ENCODE measurements at places on chromosomes 2 and 18.

DNA sequence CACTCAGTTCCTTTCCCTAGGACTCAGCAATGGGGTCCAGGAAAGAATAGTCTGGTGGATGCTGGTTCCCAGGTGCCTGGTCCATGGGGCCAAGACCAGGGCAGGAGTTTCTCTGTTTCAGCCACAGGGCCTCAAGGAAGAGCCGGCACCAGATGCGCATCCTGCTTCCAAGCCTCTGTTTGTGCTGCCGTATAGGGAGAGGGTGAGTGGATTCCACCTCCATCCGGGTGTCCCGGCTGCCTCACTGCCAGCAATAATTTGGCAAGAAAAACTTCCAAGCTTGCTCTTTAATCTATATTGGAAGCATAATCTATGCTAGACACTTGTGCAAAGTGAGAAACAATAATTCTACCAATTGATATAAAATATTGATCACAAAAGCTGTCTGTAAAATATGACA is 261.2 kb upstream of the HS6ST1 start:
- DNase-seq = no peak

- DNase-seq = no peak
These were observed 117.9 kb upstream of the PPP1CB start for GRCh38 chr2:28633746-28634145.

- DNase-seq = no peak
These were observed 198.2 kb downstream of the CD8B2 start for GRCh38 chr2:106685180-106685897.

- DNase-seq = no peak
These were observed 66.1 kb downstream of the MARCO start for GRCh38 chr2:119008108-119008507.

DNA sequence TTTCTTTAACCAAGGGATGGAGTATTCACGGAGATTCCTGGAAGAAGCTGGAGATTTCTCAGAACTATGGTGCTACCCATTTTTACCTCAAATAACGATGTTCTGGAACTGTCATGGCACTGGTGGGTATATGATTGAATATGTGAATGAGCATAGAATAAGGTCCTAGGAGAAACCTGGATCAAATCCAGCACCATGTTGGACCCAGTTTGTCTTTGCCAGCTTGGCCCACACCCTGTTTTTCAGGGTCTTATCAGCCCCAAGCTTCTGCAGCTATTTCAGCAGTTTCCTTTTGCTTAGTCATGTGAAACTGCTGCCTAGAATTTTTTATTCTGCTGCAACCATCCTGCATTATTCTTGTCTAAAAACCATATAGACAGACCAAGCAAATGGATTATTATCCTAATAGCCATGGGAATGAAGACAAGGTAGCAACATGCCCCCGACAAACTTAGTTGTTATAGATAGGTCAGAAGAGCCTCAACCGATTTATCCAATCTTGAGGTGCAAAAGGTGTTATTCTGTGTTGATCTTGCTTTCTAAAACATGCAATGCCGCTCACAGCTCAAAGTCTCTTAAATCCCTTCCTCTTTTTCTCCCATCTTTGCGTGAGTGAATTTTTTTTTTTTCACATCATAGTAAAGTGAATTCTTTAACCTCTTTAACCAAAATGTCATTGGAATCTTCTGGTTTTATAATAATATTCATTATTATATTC is 133.6 kb downstream of the PRPF40A start:
- no peak for DNase-seq

DNA sequence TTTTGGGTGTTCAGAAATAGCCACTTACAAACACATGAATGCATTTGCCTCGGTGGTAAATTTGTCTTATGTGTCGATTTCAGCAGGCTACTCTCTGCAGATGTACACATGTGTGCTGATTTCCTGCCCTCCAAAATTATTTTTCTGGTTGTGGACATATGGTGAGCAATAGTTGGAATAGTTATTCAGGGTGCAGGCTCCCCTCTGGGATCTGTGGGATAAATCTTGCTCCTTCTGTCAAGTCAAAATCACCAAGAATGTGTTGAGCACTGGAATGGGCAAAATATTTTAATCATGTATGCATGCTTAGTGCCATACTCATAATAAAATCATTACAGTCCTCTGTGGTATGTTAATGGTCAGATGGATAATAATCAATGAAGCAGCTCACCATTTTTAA is 684.5 kb downstream of the BCL11A start:
- no peak for DNase-seq

GRCh38 chr18:8766559-8767293 is 61.4 kb downstream of the MTCL1 start:
- DNase-seq = no peak

DNA sequence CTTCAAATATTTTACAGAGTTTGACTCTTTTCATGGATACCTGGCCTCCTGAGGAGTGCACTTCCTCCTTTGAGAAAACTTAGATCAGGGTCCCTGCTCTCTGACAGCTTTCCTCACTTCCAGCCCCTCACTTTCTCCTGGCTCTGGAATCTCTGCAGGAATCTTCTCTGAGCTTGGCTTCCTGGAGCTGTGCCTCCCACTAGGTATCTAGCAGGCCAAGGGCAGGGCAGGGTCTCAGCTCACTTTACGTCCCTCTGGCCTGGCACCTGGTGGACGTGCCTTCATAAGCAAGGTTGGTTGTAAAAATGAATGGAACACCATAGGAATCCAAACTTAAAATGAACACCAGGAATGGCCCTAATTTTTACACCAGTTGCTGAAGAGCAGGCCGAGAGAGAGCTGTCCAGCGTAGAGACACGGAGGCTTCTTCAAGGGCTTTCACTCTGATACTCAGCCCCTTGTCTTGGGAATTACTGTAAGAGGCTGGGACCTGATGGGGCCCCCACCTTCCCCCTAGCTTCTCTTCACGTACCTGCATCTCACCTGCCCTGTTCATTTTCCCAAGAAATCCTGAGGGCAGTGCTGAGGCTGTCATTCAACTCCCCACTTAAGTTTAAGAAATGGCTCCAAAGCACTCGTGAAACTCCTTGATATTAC is 426.9 kb upstream of the ID2 start:
- DNase-seq = no peak

DNA sequence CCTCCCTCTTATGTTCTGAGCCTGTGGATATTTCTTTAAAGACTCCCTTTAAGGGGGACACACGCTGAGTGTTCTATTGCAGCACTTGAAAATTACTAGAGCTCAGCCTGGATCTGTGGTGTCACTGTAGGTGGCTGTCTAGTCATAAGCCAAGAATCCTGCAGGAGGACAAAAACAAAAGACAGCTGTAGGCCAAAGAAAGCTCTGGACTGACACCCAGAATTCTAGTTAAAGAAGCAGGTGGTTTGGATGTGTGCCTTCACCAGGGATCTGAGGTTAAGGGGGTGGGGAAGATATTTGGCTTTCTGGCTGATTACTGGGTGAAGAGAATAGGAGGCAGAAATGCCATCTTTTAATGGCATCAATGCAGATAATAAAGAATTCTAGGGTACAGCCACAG is 842.5 kb upstream of the NXPH2 start:
- no peak for DNase-seq

DNA sequence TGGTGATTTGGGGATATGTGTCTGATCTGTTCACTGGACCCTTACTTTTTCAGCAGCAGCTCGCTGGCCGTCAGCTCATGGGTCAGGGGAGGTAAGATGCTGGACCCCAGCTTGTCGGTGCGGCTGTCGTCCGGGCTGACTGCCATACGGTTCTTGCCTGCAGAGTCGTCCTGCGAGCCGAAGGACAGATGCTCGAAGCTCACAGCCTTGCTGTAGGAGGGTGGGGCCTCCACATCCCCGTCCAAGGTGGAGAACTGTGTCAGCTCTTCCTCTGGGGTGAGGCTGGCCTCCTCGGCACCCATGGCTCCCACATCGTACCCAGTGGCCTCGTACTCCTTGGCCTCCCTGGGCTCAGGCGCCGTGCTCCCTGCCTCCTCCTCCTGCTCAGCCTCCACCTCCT is 179.5 kb downstream of the NAPG start:
- DNase-seq = no peak

GRCh38 chr2:18074476-18074875 is 196.0 kb downstream of the KCNS3 start:
- no peak for DNase-seq

GRCh38 chr2:188524519-188525113 is 232.9 kb downstream of the GULP1 start:
- DNase-seq = peak; percentile 1

- no peak for DNase-seq
These were observed 209.5 kb downstream of the PIK3C3 start for GRCh38 chr18:42164556-42164955.

- no peak for DNase-seq
These were observed 49.5 kb downstream of the TIMM21 start for GRCh38 chr18:74197705-74198341.

DNA sequence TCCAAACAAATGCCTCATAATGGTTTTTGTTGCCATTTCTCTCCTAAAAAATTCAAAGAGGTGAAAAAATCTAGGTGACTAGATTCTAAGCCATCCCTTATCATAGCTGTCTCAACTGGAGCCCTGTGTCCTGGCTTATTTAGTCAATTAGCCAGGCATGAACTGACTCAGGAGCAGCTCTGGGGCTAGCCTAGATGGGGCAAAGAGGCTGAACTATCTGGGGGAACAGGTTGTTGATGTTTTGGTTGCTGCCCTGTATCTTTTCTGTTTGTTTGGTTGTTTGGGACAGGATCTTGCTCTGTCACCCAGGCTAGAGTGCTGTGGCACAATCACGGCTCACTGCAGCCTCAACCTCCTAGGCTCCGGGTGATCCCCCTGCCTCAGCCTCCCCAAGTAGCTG is 14.7 kb downstream of the GEMIN6 start:
- no peak for DNase-seq

DNA sequence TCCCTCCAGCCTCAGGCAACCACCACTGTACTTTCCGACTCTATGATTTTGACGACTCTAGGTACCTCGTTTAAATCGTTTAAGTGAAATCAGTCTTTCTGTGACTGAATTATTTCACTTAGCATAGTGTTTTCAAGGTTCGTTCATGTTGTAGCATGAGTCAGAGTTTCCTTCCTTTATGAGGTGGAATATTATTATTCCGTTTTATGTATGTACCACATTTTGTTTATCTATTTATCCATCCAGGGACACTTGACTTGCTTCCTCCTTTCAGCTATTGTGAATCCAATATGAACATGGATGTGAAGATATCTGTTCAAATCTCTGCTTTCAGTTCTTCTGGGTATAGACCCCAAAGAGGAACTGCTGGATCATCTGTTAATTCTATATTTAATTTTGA is 19.1 kb downstream of the IL1R2 start:
- no peak for DNase-seq

DNA sequence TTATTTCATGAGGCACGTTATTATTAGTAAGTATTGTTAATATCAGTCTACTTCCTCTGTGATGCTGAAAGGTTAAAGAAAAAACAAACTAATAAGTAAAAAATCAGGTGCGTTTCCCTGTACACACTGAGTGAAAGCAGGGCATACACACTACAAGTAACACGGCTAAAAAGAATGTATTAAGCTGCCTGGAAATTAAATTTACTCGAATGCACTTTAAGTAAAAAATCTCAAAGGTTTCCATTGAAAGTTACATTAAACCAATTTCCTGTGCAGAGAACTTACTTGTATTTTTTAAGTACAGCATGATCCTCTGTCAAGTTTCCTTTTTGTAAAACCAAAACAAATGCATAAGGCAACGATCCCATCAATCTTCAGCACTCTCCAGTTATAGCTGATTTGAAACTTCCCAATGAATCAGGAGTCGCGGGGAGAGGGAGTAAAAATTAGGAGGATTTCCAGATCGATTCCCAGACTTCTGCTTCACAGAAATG is 633 bp downstream of the BCL2 start:
- no peak for DNase-seq

DNA sequence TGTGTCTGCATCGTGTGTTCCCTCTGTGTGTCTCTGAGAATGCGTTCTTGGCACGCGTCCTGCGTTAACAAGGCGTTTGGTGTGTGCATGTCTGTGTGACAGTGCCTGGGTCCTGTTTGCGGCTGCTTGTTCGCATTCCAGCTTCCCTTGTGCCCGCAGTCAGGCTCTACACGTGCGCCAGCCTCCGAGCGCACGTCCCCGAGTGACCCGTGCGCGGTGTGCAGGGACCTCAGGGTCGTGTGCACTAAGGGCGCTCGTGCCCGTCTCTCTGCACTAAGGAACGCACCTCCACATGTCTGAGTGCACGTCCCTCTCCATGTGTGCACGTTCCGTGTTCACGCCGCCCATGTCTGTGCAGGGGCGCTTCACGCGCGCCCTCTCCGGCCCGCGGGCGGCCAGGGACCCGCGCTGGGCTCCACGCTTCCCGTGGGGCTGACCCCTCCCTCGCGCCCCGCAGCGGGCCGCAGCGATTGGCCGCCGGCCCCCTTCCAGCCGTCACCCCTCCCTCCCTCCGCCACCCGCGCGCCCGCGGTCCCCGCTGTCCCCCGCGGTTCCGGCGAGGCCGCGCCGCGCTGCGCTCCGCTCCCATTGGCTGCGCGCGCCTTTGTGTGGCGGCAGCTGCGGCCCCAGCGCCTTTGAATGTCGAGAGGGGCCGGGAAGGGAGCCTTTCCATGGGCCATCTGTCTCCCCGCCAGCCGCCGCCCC is 229.4 kb downstream of the HAUS1 start:
- no peak for DNase-seq

- no peak for DNase-seq
These were observed 9.2 kb downstream of the IMPA2 start for GRCh38 chr18:11990539-11990938.

- no peak for DNase-seq
These were observed 20.9 kb downstream of the RAB10 start for GRCh38 chr2:26054598-26055348.

- no peak for DNase-seq
These were observed at the start of gene VWC2L for GRCh38 chr2:214410918-214411554. VWC2L (plus strand) TSS chr2:214411054; CDS start chr2:214414194, 3,140 bp downstream.

DNA sequence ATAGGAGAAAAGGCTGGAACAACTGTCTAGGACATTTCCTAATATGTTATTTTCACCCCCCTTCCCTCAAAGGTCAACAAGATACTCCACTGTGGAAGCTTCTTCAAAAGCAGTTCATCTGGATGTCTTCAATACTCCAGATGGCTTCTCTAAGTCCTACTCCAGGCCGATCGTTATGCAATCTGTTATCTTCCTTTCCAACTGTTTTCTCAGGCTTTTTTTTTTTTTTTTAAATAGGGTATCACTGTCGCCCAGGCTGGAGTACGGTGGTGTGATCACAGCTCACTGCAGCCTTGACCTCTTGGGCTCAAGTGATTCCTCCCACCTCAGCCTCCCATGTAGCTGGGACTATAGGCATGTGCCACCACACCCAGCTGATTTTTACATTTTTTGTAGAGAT is 26.3 kb downstream of the ATP8B1 start:
- DNase-seq = no peak

DNA sequence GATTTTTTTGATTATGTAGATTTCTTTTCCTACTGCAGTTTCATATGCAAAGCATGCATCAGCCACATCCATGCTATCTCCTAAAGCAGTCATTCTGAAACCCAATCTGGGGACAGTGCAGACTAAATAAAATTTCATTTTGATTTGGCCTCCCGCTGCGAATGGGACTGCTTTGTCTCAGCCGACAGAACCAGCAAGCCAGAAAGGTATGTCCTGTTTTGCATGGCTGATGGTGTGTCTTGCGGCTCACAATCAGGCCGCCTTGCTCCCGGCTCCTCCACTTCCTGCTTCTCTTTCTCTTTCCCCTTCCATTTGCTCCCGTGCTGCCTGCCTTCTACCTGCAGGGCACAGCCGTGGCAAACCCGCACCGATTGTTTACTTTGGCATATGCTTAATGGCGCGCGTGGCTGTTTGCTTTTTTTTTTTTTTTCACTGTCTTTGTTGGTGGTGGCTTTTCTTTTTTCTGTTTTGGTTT is 419.6 kb upstream of the POU3F3 start:
- DNase-seq = no peak

GRCh38 chr2:101003278-101003775 is 1.2 kb downstream of the RPL31 start:
- DNase-seq = no peak

GRCh38 chr2:64644458-64645382 is 9.0 kb downstream of the SERTAD2 start:
- DNase-seq = no peak
